Eye (tissue), 1 donor: ENCODE measurements at places on chromosomes 1 and 21.

DNA sequence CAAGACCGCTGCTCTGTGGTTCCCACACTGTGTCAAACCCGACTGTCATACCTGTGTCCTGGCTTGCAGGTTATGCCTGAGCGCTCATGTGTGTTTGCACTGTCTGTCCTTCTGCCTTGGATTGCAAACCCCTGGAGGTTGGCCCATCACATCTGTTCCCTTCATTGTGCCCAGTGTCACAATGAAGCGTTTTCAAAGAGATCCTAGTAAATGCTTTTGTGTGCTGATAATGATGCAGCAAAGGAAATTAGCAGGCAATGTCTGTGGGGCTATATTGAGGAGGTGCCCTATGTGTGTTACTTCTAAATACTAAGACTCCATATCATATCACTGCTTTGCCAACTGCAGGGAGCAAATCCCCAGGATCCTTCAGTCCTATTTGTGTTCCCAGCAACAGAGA is 424.4 kb upstream of the NFIA start:
- DNase-seq = peak; percentile 31

DNA sequence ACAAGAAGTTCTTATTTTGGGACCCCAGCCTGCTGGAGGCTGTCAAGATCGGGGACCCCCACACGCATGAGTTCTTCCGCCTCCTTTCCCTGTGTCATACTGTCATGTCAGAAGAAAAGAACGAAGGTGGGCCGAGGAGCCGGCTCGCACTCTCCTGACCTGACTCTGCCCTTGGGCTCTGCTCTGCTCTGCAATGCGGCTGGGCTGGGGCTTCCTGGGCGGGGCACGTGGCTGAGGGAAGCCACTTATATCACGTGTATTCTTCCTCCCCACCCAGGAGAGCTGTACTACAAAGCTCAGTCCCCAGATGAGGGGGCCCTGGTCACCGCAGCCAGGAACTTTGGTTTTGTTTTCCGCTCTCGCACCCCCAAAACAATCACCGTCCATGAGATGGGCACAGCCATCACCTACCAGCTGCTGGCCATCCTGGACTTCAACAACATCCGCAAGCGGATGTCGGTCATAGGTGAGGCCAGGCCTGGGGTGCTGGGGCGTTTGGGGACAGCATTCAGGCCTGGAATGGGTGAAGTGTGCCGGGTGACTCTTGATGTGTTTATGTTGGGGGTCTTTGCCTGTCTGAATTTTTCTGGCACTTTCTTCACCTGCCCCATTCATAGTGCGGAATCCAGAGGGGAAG is 17.6 kb downstream of the ATP8B2 start:
- DNase-seq = no peak

DNA sequence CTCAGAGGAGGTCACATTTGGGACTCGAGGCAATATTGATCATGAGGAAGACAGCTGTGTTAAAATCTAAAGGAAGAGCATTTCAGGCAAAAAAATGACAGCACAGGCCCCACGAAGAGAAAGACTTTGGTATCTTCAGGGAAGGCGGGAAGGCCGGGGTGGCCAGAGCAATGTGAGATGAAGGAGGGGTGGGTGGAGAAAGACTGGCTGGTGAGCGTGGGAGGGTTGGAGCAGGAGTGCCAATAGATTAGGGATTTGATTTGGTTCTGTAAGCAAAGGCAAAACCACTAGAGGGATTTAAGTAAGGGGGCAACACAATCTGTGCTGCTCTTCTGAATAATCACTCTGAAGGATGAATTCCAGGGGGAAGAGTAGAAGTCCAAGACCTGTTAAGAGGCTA is 48.0 kb upstream of the BCL9 start:
- DNase-seq = no peak

DNA sequence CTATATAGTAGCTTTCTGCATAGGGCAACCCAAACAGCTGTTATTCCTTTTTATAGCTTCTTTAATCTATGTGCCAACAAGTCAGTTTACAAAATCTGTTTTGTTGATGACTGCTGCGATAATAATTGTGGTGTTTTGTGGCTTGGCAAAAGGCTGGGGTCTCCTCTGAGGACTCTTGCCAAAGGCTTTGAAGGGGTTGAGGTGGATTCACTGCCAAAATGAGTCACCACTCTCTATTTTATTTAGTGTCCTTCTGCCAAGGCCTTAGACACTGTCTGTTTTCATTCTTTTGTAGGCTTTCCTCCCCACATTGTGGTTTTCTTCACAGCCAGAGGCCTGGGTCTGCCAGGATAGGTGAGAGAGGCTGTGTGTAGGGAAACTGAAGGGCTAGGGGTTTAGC is 161.8 kb downstream of the NFIA start:
- peak; percentile 45 for DNase-seq

GRCh38 chr1:53420341-53420740 is 38.9 kb upstream of the DMRTB1 start:
- DNase-seq = no peak

DNA sequence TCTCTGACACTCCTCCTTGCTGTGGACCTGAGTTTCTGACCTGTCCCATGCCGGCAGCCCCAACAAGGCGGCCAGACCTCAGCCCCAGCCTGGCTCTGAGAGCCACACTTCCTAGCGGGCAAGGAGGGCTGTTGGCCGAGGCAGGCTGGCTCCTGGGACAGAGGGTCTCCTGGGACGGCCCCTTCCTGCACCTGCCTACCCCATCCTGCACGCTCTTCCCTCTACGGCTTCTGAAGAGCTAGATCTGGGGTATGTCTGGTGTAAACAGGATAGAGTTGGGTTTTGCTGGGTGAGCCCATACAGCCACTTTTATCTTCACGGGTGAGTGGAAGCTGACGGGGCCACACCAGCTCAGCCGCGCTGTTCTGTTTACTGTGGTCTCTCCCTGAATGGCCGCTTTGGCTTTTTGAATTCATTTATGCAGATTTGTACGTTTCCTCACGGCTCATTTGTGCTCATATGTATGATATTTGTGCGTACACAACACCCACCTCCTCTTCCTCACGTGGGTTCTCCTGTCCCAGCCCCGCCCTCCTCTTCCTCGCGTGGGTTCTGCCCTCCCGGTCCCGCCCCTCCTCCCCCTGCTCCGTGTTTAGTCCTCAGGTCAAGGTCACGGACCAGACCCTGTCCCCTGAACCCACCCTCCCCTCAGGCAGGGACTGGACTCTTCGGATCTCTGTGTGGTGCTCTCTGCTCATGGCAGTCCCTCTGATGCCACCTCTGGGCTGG is 34.7 kb upstream of the POFUT2 start:
- no peak for DNase-seq
